ENCODE measurements at places on chromosomes 13 and 19.

DNA sequence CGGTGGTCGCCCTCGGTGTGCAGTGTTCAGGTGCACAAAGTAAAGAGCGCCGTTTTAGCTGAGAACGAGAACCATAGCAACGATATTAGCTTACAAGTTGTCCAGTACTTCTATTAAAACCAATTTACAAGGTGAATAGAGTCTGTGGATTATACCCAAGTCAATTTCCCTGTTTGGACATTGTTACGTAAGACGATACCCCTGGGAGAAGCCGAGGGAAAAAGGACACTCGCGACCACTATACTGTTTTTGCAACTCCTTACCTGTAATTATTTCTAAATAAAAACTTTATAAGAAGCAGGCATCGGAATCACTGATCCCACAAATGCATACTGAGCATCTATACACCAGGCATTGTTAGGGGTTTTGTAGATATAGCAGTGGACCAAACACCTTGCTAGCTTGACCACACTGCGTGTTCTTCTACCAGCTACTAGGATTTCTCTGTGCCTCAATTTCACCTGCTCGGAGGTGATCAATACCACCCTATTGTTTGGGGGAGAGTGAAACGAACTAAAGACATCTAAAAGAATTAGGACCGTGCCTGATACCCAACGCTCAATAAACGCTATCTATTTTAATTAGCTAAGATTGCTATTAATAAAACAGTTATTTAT lies 488 bp upstream of the EEF2 start:
- no peak for DNase-seq

DNA sequence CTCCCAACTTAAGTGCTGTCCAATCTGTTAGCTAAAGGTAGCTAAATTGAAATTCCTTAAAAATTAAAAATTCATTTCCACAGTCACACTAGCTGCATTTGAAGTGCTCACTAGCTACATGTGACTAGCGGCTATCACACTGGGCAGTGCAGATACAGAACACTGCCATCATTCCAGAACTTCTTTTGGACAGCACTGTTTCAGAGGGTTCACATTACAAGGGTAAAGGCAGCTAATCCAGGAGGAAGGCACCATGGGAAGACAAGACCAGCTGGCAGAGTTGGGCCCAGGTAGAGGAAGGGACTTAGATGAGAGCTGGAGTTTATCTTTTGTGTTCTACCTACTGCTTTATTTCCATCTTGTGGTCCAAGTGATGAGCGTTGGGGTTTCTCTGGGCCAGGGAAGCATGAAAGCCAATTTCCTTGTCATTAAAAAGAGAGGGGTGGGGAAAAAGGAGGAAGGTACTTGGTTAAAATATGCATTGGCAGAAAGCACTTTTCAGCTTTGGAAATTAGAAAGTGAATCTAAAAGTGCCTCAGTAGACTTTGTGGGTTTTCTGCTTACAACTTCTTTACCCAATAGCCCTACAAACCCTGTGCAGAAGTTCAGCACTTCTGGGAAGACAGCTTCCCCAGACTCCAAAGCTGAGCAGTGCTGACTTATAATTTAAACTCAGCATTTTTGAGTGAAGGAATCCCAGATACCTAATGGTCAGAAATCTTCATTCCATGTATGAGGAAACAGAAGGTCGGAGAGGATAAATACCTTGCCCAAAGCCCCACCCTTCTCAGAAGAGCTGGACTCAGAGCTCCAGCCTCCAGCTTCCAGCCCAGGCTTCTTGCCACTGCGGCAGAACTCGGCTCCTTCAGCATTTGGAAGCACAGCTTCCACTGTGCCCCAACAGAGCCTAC lies 49.5 kb downstream of the ATP7B start:
- no peak for DNase-seq

- DNase-seq = no peak
Observed at GRCh38 chr19:44818466-44819031, 9.6 kb downstream of the BCAM start.

GRCh38 chr19:21604351-21604926 lies 99.0 kb downstream of the ZNF429 start:
- DNase-seq = no peak

- DNase-seq = no peak
Observed at GRCh38 chr19:4099041-4099764, 24.7 kb downstream of the MAP2K2 start.

GRCh38 chr13:83906240-83906820 lies 24.1 kb upstream of the SLITRK1 start:
- DNase-seq = no peak

- no peak for DNase-seq
Observed at GRCh38 chr19:11291991-11292390, 4.0 kb upstream of the TSPAN16 start.

GRCh38 chr19:49939721-49940481 lies 10.6 kb upstream of the NUP62 start:
- DNase-seq = no peak

DNA sequence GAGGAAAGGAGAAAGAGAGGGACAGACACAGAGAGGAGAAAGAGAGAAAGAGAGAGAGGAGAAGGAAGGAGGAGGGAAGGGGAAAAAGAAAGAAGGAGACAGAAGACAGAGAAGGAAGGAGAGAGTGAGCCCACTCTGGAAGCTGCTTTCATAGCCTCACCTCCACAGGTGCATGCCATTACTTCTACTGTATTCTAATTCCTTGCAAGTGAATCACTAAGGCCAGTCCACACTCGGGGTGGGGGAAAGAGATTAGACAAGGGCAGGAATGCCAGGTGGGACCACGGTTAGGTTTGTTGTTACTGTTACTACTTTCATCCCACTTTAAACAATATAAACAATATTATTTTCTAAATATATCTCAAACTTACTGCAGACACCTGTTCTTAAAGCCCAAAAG lies 684.5 kb upstream of the ARGLU1 start:
- DNase-seq = no peak

- DNase-seq = no peak
Observed at GRCh38 chr13:113429608-113429985, 23.7 kb downstream of the ADPRHL1 start.

GRCh38 chr19:38647966-38648768 lies 718 bp downstream of the ACTN4 start:
- no peak for DNase-seq

Measured in HS-27A (cell line).